ENCODE measurements at places on chromosomes 3 and 15.

- no peak for DNase-seq
Observed at GRCh38 chr3:114816052-114816451, 331.0 kb downstream of the ZBTB20 start.

DNA sequence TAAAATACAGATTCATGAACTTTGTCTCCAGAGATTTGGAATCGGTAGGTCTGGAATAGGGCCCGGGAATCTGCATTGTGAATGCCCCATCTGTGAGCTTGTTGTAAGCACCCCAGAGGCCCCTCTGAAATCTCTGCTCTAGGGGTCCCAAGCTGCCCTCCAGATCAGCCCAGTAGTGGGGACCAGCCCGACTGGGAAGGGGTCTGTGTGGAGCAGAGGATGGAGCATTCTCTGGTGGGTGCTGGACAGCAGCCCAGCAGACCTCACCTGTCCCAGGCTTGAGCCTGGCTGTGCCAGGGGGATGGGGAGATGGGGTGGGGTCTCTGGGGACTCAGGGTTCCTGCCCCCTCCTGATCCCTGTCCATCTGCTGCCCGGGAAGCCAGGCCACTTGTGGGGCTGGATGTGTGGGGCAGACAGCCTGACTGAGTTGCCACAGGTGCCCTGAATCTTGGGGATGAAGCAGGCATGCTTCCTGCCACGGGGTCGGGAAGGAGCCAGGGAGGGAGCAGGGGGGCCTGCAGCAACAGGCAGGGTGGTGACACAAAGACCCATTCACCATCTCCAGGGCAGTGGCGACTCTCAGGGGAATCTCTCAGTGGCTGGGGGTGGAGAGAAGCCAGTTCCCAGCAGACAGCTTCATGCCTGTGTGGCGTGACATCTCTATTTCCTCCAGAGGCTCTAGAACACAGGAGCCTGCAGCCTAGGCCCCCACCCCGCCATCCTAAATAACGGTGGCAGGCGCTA lies 99.3 kb downstream of the WNT7A start:
- DNase-seq = no peak

GRCh38 chr3:23959135-23959900 lies 14.2 kb downstream of the NR1D2 start:
- DNase-seq = no peak

- no peak for DNase-seq
Observed at GRCh38 chr3:45199837-45200648, 26.0 kb downstream of the TMEM158 start.

GRCh38 chr15:70284438-70285214 lies 186.9 kb upstream of the TLE3 start:
- no peak for DNase-seq

DNA sequence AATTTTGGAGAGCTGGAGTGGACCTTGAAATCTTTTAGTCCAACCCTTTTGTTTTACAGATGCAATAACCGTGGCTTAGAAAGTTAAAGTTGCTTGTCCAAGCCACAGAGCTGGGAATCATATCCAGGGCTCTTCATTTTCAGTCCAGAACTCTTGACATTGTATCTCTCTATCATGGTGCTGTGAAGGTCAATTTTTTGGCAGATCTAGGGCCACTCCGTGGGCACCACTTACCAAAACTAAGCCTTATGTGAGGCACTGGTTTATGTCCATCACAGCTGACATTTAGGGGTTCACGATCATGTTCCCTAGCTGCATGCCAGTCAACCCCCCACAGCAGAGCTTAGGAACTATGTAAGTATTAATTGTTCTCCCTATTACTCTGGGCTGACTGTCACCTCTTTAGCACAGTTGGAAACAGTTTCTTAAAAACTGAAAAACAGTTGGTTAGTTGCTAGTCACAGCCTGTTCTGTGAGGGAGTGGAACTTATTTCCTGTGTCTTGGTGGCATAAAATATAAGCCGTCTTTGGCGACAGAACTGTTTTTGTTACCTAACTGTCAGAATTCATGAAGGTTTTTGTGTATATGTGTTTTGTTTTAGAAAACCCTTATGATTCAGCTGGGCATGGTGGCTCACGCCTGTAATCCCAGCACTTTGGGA lies 189.6 kb upstream of the UMPS start:
- no peak for DNase-seq

DNA sequence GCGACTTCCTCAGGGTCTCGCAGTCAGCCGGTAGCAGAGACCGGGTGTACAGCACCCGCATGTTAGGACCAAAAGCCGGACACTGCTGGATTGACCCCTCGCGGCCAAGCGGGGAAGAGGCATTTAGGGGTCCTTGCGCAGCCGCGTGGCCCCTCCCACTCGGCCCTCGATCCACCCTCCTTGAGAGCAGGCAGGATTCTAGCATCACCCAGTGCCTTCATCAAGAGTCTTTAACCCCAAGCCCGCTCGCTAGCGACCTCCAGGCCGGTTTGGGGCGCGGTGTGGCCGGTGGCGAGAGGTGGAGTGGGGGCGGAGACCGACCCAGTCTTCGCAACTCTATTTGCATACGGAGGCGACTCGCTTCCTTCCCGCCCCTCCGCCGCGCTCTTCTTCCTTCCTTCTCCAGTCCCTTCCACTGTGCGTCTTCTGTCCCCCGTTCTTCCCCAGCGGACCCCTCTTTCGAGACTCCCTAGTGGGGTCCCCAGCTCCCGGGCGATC lies at the start of gene ST6GAL1:
ST6GAL1 (plus strand) TSS at position 384 of the 498 bp plus-strand sequence. CDS start 112,178 bp downstream, outside the sequence.
- DNase-seq = peak; percentile 81

GRCh38 chr3:143184099-143184498 lies 64.5 kb downstream of the CHST2 start:
- DNase-seq = no peak

All from AML-193 (cell line).